ENCODE measurements at places on chromosomes 1 and 21.

DNA sequence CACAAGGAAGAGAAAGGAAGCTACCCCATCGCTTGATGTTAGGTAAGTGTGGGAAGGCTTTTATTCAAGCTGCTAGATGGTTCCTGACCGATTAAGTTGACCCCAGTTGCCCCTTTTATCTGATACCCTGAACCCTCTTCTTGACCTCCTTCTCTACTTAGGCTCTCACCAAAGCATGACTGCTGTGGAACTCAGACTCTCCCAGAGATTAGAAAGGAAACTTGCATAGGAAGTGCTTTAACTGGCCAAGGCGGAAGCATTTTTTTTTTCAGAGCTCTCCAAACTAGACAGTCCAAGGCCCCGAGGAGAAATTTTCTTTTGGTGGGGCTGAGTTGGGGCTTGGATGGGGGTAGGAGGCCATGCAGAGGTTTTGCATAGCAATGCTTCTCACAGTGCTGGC is 101.3 kb upstream of the USP24 start:
- no peak for DNase-seq

- no peak for DNase-seq
These were observed 200.2 kb downstream of the PDE4B start for GRCh38 chr1:65992831-65993271.

DNA sequence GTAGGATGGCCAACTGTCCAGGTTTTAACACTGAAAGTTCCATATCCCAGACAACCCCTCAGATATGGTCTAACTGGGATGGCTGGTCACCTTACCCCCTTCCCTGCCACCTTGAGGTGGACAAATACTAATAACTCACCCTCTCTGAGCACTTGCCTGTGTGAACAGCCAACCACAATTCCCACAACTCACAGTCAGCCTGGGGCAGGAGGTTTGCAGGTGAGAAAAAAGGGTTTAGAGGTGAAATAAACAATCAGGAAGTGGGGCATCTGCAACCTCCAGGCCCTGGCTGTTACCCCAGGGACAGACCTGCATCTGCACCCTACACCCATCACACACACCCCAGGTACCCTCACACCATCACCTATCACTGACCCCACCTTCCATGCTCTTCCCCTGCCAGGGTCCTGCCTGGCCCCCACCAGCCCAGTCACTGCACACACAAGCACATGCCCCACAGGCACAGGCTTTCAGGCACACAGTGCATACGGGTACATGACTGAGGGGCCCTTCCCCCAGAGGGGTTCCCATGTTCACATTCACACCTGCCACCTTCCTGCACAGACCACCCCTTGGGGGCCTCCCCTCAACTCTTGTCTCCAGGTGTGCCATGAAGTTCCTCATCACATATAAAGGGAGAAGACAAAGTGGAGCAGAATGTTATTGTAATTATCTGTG is 679.5 kb downstream of the MATN1 start:
- DNase-seq: no peak

DNA sequence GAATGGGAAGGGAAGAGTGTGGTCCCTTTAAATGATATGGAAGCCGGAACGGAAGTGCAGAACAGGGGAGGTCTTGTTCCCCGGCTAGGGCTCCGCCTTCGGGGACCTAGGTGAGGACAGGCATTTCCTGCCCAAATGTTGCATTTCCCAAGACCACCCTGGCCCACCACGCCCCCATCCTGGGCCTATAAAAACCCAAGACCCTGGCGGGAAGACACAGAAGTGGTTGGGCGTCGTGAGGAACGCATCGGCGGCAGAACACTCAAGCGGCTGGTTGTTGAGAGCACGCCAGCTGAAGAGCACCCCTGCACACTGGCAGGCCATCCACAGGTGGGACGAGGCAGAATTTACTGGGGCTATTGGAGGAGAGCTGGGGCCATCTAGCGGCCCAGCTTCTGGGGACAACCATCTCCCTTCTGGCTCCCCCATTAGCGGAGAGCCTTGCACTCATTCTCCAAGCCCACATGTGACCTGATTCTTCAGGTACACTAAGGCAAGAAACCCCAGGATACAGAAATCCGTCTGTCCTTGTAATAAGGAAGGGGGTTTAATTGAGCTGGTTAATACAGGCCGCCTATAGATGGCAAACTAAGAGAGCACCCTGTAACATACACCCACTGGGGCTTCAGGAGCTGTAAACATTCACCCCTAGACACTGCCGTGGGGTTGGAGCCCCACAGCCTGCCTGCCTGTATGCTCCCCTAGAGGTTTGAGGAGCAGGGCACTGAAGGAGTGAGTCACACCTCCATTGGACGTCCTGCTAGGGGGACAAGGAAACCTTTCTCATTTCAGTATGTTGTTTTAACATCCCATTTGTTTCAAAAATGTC is 1327.9 kb downstream of the BRINP3 start:
- no peak for DNase-seq

- DNase-seq: peak; percentile 31
These were observed 110.4 kb downstream of the SYT2 start for GRCh38 chr1:202599669-202600431.

DNA sequence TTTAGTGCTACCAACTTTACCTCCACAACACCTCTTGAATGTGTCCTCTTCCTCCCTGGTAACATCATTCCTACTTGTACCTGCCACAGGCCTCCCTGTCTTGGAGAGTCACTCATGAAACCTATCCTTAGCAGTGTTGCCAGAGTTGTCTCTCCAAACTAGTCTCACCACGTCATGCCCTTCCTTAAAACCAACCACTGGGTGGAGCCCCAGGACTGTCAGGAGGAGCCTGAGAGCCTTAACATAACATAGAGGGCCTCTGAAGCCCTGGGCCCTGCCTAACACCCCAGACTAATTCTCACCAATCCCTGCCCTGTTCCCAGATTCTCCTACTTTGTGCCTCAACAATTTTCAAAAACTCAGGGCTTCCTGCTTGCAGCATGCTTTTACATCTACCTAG is 65.3 kb downstream of the ZNF697 start:
- no peak for DNase-seq

GRCh38 chr1:201259476-201260235 is 23.6 kb upstream of the PKP1 start:
- no peak for DNase-seq

- DNase-seq: no peak
These were observed 39.9 kb downstream of the KIAA1614 start for GRCh38 chr1:180952657-180953013.

- no peak for DNase-seq
These were observed 38.9 kb upstream of the ZBTB18 start for GRCh38 chr1:244012202-244012601.

GRCh38 chr1:5670590-5671350 is 321.5 kb downstream of the NPHP4 start:
- no peak for DNase-seq

DNA sequence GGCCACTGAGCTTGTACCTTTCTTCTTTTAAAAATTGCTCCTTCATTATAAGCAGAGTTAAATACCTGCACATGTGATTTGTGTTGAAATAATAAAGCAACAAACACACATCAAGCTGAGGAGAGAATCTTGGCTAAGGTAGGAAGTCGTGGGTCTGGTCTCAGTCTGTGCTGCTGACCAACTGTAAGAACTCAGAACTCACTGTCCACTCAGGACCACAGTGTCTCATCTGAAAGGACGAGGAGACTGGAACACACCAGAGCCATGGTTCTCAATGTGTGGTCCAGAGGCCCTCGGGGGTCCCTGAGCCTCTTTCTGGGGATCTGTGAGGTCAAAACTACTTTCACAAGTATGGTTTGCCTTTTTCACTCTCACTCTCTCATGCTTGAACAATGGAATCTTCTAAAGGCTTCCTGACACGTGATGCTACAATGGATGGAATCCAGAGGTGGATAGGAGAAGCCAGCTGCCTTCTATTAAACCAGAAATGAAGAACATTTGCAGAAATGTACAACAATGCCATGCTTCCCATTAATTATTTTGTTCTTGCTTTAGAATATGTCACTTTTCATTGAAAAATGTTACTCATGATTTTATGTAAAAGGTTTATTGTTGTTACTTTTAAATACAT is 17.3 kb upstream of the ETS2 start:
- DNase-seq: no peak

DNA sequence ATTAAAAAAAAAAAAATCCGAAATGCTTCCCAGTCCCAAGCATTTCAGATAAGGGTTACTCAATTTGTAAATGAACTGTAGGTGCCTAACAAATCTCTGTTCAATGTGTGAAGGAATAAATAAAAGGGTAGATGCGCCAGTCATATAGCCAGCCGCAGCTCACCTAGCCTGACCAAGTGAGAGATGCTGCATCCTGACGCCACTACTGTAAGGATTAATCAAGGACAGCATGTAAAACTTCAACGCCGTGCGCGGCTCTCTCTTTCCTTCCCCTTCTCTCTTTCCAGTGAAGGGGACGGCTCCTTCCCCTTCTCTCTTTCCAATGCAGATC is 441 bp downstream of the PPT1 start:
- DNase-seq: no peak

DNA sequence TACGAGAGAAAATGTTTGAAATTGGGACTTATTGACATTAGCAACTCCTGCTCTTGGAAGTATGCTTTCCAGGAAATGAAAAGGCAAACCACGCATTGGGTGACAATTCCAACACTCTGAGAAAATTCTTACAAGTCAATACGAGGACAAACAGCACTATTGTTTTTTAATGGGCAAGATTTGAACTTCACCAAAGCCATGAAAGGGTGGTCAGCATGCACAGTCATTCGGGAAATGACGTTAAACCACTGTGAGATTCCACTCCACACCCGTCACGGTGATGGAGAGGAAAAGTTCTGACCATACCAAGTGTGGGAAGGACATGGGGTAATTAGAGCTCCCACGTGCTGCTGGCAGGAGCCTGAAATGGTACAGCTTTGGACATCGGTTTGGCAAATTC is 12.2 kb upstream of the PRXL2B start:
- DNase-seq: no peak

- no peak for DNase-seq
These were observed 83.4 kb downstream of the USP24 start for GRCh38 chr1:55131801-55132200.

Measured in stimulated activated CD4-positive, alpha-beta T cell treated with anti-CD3 and anti-CD28 coated beads, TNF-alpha, amount 100 ng/mL, for 48 hours (primary cell).